Daoy (cell line): ENCODE measurements at places on chromosomes 3 and 15.

GRCh38 chr15:40956541-40956982, 3.3 kb downstream of the CHAC1 start:
- no peak for DNase-seq

DNA sequence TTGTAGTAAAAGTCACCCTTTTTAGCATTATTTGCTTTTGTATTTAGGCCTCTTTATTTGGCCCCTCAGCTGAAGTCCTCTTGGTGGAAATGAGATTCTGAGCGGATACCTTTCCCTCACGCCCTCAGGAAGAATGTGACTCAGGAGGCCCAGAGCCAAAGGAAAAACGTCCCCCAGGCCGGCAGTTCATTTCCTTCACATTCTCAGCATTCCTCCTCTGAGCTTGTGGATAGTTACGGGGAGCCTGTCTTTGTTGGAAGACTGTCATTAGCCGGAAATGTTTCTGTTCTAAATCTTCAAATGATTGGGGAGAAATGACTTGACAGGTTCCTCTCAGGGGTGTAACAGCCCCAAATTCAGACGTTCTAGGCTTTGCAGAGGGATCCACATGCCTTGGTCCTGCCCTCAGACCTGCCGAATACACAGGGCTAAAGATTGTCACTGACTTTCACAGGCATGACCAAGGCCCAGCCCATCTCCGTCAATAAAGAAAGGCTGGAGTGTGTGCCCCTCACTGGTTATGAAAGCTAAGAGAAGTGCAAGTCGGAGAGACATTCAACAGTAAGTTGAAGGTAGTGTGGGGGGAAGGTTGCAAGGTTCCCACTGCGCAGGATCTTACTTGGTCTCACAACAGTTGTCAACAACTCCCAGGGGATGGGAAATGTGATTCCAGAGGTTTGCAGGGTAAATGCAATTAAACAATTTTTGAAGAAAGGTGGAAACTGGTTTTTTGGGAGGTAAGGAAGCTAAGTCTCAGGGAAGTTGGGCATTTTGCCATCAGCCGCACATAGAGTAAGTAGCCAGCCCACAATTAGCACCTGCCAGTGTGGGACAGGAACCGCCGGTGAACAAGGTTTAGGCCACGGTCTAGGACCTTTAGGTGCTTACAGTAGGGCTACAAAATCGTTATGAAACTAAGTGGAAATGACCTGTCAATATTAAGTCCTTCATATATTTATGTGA, 39.7 kb upstream of the MYZAP start:
- DNase-seq, result peak; percentile 88

DNA sequence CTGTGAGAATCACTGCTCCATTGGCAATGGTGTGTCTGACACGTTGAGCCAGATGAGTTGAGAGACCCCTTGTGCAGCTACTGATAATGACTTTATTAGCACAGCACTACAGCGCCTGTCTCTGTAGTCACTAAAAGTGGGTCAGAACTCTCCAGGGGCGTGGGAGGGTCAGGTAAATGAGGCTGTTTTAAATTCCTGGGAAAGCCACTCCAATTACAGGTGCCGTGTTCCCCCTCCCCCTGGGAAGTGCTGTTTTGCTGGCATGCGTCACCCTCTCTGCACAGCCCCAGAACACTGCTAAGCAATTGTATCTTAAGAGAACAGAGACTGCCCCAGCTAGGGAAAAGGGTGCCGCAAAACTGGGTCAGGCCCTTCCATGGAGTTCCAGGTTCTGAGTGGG, 21.5 kb upstream of the CPNE9 start:
- no peak for DNase-seq

DNA sequence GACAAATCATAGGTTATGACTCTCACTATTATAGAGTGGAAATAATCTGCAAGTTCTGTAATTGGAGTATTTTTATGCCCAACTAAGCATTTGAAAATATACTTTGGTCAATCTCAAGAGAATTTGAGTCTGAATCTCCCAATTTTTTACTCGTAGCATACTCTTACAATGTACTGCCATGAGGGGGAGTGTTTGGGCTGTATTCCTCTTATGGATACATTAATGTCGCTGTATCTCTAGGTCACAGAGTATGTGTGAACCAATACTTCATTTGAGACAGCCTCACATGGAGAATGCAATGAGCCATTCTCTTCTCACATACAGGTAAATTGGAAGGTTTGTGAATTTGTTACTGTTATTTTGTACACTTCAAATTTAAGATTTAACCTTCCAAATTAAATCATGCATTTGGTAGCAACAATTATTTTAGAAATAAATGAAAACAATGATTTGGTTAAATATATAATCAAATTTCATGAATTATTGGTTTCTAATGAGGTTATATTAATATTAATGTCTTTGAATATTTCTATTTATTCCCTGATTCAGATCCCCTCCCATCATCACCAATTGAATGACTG, 5.5 kb upstream of the CD200 start:
- DNase-seq, result peak; percentile 50

- DNase-seq, result no peak
Observed at GRCh38 chr3:74127256-74127655, 487.2 kb downstream of the CNTN3 start.

DNA sequence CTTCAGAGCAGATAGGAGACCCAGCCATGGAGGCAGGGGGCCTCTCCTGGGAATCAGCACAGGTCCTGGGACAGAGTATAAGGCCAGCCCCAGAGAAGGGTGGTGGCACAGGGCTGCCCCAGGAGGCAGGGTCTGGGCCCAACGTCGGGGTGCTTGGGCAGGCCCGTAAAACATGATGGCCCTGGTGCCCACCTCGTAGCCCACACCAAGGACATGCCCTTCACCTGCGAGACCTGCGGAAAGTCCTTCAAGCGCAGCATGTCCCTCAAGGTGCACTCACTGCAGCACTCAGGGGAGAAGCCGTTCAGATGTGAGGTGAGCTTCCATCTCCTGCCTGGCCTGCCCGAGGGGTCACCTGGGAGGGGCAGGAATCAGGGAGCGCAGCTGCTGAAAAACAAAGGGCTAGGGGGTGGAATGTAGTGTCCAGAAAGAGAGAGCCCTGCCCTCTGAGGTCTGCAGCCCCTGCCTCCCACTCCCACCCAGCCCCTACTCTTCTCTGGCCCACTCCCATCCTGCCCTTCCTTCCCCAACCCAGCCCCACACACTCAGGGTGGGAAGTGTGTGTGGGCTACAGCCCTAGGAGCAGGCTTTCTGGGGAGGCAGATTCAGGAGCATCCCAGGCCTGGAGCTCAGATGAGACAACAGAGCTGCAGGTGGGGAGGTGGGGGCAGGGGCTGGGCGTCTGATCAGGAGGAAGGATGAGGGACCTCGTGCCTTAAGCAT, 9.5 kb downstream of the ZBTB47 start:
- DNase-seq, result no peak

GRCh38 chr15:40306371-40306770, 1.4 kb downstream of the PLCB2 start:
- DNase-seq, result no peak

GRCh38 chr15:78061963-78062427, 15.5 kb downstream of the TBC1D2B start:
- DNase-seq, result peak; percentile 54

- no peak for DNase-seq
Observed at GRCh38 chr3:40679290-40679689, 154.5 kb downstream of the ZNF621 start.

DNA sequence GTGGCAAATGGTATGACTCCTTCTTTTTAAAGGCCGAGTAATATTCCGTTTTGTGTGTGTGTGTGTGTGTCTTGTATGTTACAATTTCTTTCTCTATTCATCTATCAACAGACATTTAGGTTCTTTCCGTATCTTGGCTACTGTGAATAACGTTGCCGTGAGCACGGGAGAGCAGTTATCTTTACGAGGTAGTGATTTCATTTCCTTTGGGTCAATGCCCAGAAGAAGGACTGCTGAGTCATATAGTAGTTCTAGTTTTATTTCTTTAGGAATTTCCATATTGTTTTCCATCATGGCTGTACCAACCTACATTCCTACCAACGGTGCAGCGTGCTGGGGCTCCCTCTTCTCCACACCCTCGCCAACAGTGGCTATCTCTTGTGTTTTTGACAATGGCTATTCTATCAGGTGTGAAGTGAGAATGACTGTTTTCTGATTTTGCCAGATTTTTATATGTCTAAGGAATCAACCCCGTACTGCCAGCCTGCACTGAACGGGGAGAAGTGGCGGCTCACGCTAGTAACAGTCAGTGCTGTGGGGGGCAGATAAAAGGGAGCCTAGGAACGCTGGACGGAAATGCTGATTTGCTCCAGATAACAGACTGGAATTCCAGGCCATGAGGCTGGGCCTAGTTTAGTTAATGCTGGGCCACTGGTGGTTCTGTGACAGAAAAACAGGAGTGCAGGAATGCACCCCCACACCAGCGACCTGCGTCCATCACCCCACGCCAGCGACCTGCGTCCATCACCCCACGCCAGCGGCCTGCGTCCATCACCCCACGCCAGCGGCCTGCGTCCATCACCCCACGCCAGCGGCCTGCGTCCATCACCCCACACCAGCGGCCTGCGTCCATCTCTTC, 168.1 kb downstream of the XXYLT1 start:
- DNase-seq, result peak; percentile 93

DNA sequence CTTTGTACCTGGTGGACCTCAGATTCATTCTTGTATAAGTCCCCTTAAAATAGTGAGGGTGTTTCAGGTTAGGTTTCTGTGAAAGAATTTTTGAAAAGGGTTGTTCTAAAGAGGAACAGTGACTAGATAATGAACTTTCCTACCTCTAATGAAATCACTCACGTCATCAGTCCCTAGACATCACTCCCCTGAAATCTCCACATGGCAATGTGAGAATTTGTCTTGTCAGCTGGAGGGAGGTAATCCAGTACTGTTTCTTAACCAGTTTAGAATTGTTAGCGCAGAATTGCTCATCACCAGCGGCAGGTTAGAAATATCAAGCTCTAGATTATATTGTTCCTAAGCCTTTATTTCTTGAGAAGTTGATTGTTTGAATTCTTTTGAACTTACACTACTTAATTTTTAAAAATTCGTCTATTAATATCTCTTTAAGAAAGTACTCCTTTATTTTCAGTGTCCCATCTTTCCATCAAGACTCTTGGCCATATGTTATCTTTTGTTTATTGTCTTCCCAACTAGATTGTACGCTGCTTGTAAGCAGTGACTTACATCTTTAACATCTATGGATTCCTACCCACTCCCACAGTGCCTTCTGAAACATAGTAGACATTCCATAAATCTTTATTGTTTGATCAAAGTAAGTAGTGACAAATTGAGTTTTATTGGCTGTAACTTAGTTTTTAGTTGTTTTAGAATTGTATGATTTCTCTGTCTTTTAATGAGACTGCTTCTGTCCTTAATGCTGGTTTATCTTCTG, 52.8 kb downstream of the RASA2 start:
- no peak for DNase-seq

DNA sequence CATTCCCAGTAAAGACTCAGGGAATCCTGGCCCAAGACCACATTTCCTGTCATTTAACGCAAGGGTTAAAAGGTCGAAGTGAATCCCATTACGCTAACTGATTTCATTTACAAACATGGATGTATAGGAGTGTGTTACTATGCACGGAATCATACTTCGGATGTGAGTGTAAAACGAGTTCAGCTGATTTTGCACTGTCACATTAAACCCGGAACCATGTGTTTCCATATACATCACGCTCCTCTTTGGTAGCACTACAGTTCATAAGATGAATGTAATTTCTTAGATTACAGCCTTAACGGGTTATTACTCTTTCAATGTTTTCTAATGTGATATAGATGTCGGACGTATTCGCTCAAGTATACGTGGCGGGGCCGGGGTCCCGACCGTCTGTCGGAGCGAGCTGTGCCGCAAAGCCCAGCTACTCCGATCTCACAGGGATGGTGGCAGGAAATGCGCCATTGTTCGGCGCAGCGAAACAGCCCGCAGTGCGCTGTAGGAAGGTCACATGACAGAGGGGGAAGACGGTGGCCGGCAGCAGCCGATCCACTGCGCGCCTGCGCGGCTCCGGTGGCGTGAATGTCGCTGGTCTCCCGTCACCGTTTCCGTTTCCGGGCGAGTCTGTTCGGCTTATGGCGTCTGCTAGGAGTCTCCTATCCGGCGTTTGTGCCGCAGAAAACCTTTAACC, 97.3 kb downstream of the NPAP1 start:
- peak; percentile 98 for DNase-seq

- DNase-seq, result no peak
Observed at GRCh38 chr15:90142216-90143165, 40.2 kb upstream of the IDH2 start.

DNA sequence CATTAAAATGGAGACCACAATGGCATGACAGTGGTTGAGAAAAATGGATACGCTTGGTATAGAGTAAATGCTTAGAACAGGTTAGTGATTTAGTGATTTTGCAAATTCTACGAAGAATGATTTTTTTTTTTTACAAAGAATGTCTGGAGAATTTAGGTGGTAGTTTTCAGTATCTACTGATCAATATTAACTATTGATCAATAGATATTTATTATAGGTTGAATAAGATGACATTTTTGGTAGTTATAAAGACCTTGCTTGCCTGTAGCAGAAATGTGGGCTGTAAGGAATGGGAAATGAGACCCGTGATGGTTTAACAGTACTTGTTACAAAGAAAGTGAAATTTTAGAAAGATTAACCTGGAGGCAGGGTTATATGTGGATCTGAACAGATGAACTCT, 137.5 kb downstream of the NR2F2 start:
- DNase-seq, result no peak

GRCh38 chr3:70150599-70150998, 151.1 kb downstream of the SAMMSON start:
- no peak for DNase-seq

- no peak for DNase-seq
Observed at GRCh38 chr3:31210068-31210645, 315.7 kb upstream of the GADL1 start.

DNA sequence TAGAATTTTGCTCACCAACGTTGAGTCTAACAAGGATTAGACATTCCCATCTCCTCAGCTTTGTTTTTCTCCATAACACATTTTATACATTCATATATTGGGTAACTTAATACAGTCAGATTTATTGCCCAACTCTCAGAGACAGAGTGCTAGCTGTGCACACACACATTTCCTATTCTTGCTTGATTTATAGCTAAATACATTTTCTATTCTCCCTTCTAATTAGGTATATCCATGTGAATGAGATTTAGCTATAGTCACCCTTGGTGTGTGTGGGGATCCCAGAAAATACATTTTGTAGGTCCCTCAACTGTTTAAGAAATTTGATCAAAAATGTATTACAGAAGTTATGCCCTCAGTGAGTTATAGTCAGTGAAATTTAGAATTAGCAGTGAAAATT, 715.4 kb downstream of the NSUN3 start:
- no peak for DNase-seq

GRCh38 chr3:66610562-66610909, 109.7 kb upstream of the LRIG1 start:
- DNase-seq, result no peak

- DNase-seq, result no peak
Observed at GRCh38 chr15:82805994-82806406, at the start of gene FSD2. Gene FSD2, minus strand, starts transcription at chr15:82806069. Its CDS starts 18,679 bp downstream, at chr15:82787390.

- DNase-seq, result no peak
Observed at GRCh38 chr3:138065949-138066348, 49.5 kb downstream of the DZIP1L start.

- DNase-seq, result no peak
Observed at GRCh38 chr3:129107793-129108192, 13.8 kb downstream of the RAB43 start.

DNA sequence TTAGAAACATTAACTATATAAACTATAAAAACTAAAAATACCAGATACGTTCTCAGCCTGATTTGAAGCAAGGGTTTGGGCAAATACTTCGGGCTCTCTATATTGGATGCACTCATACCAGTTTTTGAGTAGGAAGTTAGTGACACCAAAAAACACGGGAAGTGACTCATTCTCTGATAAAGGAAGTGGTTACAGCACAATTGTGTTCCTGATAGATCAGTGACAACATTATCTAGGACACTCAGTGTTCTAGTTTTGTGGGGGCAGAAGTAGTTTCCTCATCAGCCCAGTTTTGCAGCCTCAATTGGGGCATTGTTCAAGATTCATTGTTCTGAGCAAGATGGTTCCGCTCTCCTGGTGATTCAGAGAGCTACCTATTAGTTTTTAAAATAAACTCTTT, 469.6 kb upstream of the DPPA4 start:
- peak; percentile 3 for DNase-seq
